ENCODE measurements at places on chromosomes 16 and 17.

- no peak for DNase-seq
These were observed 34.5 kb downstream of the MAP1LC3B start for GRCh38 chr16:87426423-87427215.

GRCh38 chr16:67001726-67002125 lies 13.3 kb downstream of the CES4A start:
- DNase-seq: no peak

DNA sequence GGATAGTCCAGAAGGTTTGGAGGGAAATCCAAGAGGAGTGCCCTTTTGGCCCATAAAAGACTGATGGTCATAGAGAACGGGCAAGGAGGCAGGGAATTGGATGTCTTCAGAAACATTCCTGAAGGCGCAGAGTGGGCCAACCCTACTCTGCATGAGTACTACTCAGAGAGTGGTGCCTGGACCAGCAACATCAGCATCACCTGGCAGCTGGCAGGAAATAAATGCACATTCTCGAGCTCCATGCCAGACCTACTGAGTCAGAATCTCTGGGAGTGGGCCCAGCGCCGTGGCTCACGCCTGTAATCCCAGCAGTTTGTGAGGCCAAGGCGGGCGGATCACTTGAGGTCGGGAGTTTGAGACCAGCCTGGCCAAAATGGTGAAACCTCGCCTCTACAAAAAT lies 27.1 kb upstream of the SLC39A11 start:
- DNase-seq: no peak

DNA sequence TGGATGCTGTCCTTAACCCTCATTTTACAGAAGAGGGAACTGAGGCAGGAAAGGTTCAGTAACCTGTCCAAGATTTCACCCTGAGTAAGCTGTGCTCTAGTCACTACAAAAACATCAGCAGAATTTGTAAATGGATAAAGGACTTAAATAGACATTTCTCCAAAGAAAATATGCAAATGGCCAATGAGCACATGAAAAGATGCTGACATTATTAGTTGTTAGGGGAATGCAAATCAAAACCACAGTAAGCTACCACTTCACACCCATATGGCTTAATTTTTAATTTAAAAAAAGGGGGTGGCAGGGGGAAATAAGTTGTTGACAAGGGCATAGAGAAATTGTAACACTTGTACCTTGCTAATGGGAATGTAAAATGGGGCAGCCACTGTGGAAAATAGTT lies 51.4 kb downstream of the C17orf67 start:
- no peak for DNase-seq

- no peak for DNase-seq
These were observed 8.1 kb downstream of the RPL19 start for GRCh38 chr17:39208136-39208535.

- no peak for DNase-seq
These were observed 56.3 kb downstream of the SF3B3 start for GRCh38 chr16:70579648-70580630.

- no peak for DNase-seq
These were observed 168.0 kb upstream of the IRX3 start for GRCh38 chr16:54454616-54455015.

DNA sequence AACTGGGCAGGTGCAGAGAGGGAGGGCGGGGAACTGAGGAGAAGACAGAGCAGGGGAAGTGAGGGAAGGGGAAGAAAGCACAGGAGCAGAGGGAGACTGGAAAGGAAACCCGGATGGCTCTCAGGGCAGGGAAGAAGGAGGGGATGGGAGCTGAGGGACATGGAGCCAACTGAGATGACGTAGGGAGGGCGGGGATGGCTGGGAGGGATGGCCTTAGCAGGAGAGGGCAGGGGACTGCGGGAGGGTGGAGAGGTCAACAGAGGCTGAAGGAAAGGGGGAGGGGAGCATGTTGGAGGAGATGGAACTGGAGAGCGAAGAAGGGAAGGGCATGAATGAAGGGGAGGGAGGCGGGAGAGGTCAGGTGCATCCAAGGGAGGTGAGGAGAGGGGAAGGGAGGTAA lies 81.9 kb downstream of the KCNJ12 start:
- no peak for DNase-seq

All from NCI-H2029 treated with DMSO at 0.1 percent for 48 hours (cell line).